ENCODE measurements at places on chromosomes 7 and 10.

GRCh38 chr10:47050618-47051455 is 139.6 kb downstream of the PTPN20 start:
- no peak for DNase-seq

- peak; percentile 93 for DNase-seq
Measured at GRCh38 chr10:14588084-14588937, 186.4 kb downstream of the FAM107B start.

DNA sequence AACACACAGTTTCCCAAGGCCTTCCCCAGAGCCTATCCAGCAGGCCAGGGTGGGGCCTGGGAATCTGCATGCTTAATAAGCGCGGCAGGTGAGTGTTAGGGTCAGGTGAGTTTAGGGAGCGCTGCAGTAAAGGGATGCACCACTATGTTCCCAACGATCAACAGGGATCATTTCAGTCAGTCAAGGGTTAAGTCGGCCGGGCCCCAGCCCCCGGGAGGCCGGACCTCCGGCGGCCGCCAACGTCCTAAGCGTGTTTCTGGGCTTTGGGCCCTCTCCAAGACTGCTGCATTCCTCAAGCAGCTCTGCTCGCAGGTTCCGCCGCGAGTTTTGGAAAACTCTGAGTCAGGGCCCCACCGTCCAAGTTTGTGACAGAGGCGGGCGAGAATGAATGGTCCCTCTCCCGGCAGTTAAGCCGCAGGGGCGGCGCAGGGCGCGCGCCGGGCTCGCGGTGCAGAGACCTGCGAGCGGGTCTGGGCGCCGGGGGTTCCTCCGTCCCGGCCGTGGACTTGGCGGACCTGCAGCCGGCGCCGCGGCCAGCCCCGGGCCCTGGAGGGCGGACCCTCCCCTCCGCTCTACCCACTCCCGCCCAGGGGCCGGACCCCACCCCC is 81.6 kb downstream of the ARHGAP22 start:
- DNase-seq = peak; percentile 77

DNA sequence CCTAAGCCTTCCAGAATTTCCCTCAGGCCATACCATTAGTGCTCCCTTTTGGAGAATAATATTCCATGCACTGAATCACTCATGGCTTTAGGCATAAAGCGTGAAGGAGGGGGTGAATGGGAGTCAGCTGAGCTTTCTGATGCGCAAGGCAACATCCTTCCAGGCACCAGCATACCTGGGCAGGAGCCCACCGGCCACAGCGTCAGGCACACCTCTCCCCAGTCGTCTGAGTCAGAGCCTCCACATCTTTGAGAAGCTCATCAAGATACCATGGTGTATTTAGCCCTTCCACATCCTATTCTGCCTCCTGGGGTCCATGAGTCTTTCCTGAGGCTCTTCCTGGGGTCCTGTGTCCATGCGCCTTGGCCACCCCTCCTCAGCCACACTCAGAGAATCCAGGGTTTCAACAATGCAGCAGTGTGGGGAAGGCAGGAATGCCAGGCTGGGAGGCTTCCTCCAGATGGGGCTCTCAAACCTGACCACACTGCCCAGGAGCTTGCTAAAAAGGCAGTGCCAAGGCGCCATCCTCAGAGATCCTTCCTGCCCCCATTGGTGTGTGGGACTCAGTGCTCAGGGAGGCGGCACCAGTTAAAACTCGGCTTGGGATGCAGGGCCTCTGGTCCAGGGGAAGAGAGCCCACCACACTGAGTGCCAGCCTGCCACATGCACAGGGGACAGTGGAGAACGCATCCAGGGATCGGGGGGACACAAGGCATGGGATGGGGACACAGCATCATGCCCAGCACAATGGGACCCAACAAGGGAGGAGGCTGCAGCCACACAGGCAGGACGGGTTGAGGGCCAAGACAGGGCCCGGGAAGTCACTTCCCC is 31.6 kb downstream of the RASGEF1A start:
- DNase-seq = no peak

DNA sequence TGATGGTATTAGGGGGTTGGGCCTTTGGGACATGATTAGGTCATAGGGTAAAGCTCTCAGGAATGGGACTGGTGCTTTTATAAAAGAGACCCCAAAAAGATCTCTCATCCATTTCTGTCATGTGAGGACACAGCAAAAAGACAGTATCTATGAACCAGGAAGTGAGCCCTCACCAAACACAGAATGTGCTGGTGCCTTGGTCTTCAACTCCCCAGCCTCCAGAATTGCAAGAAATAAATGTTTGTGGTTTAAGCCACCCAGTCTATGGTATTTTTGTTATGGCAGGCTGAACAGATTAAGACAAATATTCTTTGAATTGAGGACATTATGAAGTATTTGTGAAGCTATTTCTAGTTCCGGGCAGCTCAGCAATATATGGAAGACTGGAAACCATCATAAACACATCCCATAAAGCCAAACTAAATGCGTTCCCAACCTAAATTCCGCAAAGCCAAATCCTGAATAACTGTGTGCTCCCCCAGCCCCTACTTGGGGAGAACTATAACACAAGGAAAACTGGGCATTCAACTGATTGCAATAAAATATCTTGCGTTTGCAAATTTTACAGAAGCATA is 153.7 kb downstream of the GALNT17 start:
- DNase-seq = peak; percentile 6

- no peak for DNase-seq
Measured at GRCh38 chr10:21724020-21724589, 190.1 kb downstream of the MLLT10 start.

GRCh38 chr7:158529181-158530096 is 58.2 kb downstream of the PTPRN2 start:
- no peak for DNase-seq

DNA sequence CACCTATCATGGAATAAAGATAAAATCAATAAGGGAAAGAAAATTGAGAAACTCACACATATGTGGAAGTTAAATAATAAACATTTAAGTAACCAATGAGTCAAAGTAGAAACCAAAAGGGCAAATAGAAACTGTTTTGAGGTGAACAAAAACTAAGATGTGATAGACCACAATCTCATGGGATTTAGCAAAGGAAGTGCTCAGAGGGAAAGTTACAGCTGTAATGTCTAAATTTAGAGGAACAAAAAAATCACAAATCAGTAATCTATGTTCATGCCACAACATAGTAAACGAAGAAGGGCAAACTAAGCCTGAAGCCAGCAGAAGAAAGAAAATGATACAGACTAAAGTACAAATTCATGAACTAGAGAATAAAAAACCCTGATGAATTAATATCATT is 16.3 kb downstream of the CYP3A4 start:
- no peak for DNase-seq

DNA sequence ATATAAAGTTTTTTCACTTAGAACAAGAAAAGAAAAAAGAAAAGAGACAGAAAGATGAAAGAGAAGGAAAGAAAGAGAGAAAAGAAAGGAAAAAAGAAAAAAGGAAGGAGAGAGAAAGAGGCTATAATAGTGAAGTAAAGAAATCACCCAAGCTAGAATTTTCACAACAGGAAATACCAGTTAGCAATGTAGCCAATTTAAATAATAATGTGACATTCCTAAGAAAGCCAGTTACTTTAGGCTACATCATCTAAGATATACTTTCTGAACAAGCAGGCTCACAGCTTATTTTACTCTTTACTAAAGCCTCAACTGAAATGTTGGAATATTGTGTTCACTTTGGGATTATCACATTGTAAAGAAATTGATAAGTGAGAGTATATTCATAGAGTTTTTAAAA is 53.6 kb downstream of the GPR37 start:
- DNase-seq = no peak

DNA sequence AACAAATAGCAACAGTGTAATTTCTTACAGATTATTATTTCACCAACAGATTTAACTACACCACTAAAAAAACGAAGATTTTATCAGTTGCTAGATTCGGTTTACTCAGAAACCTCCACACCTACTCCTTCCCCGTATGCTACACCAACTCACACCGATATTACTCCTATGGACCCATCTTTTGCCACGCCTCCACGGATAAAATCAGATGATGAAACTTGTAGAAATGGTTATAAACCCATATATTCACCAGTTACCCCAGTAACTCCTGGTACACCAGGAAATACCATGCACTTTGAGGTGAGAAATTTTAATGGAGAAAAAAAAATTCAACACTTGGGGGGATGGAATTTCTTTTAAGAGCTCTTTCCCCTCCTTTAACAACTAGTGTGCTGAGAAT is 92.5 kb downstream of the KMT2E start:
- DNase-seq = no peak

GRCh38 chr7:74502216-74502891 is 48.6 kb downstream of the GTF2IRD1 start:
- DNase-seq = no peak

DNA sequence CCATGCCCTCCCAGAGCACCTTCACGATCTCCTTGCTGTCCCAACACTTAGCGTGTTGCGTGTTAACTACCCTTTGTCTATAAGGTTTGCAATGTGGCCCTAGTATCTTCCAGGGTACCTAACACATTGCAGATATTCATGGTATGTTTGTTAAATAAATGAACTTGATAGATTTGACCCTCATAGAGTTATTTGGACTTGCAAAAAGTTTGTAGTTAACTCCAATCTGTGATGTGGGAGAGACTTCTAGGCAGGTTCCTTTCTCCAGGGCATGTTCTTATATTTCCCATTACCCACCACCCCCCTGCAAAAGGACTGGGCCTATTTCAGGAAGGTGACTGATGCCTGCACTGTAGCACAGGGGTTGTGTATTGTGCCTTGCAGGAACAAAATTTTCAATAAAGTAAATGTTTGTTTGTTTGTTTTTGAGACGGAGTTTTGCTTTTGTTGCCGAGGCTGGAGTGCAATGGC is 612 bp downstream of the HILPDA start:
- no peak for DNase-seq

DNA sequence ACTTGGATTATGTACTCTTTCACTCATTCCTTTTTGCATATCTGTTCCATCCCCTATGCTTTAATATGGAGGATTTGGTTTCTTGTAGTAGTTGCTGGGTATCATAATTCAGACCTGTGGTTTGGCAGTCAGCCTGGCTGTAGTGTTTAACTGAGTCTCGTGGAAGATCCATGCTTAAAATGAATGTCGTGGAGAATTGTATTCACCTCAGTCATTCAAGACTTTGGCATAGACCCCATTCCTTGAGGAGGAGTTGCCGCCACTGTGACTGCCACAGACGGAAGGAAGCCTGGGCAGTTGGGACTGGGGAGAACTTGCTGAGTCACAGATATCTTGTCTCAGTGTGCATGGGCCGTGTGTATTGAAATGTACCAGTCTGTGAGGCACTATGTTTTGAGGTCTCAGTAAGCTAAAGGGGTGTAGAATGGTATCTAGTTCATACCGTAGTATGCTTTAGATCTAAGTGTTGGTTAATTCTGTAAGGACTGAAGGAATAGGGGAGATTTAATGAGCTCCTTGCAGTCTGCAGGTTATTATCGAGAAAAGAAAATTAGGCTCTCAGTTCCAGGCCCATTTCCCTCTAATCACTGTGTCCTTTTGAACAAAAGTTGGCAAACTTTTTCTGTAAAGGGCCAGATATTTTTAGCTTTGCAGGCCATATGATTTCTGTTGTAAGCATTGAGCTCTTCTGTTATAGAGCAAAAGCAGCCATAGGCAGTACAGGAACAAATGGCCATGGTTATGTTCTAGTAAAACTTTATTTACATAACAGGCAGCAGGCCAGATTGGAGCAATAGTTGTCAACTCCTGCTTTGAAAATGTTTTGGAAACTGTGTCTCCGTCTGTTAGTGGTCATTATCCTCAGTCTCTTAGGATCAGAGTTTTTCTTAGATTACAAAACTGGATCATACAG is 76.8 kb downstream of the TPST1 start:
- DNase-seq = peak; percentile 99
